RWPE2 (cell line): ENCODE measurements at places on chromosomes 4 and X.

- H3K27me3 ChIP-seq: no peaks in the 10 kb centered on the region
- peak within 1 kb of the TSS; percentile 43 for H3K4me3 ChIP-seq
- DNase-seq: no peak
- peaks cover 7% of the 10 kb centered on the region for H3K4me1 ChIP-seq
Observed at GRCh38 chr4:134201216-134202161, at the start of gene PABPC4L. PABPC4L (minus strand) TSS chr4:134201789; CDS start chr4:134201019, 770 bp downstream.

DNA sequence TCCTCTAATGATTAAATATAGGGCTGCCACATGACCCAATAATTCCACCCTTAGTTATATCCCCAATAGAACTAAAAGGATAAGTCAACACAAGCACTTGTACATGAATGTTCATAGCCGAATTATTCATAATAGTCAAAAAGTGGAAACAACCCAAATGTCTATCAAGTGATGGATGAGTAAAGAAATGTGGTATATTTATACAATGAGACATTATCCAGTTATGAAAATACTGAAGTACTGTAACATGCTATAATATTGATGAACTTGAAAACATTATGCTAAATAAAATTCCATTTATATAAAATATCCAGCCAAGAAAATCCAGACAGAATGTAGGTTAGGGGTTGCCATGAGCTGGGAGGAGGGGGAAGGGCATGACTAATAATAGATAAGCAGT is 436.7 kb upstream of the AADAT start:
- H3K36me3 ChIP-seq: no peaks in the 10 kb centered on the region
- DNase-seq: no peak
- no peaks in the 10 kb centered on the region for H3K27me3 ChIP-seq
- H3K4me3 ChIP-seq: no peak overlapping the region
- no peak overlapping the region for H3K27ac ChIP-seq
- no peaks in the 10 kb centered on the region for H3K4me1 ChIP-seq

DNA sequence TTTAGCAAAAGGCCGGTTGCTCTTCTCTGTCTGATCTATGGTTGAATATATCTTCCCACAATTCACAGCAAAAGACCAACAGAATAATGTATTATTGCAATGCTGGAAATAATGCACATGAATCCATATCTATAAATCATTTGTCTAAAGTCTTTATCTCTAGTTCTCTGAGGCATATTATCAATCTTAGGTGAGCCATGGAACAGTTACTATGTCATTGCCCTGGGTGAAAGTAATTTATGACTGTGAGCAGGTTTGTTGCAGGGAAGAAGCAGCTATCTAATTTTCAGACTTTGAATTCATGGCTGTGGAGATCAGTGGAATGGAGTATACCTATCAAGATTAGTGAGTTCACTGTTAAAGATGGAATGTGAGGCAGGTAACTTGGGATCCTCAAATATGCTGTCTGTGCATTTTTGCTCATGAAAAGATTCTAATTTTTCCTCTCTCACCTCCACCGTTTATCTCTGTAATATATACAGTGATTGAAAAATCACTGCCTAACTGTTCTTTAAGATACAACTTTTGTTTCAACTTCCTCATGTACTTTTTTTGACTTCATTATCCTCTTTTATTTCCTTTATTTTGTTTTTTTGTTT is 256.8 kb upstream of the ARSJ start:
- no peaks in the 10 kb centered on the region for H3K4me1 ChIP-seq
- DNase-seq: no peak
- no peaks in the 10 kb centered on the region for H3K27me3 ChIP-seq
- H3K4me3 ChIP-seq: no peak overlapping the region
- H3K36me3 ChIP-seq: no peaks in the 10 kb centered on the region

DNA sequence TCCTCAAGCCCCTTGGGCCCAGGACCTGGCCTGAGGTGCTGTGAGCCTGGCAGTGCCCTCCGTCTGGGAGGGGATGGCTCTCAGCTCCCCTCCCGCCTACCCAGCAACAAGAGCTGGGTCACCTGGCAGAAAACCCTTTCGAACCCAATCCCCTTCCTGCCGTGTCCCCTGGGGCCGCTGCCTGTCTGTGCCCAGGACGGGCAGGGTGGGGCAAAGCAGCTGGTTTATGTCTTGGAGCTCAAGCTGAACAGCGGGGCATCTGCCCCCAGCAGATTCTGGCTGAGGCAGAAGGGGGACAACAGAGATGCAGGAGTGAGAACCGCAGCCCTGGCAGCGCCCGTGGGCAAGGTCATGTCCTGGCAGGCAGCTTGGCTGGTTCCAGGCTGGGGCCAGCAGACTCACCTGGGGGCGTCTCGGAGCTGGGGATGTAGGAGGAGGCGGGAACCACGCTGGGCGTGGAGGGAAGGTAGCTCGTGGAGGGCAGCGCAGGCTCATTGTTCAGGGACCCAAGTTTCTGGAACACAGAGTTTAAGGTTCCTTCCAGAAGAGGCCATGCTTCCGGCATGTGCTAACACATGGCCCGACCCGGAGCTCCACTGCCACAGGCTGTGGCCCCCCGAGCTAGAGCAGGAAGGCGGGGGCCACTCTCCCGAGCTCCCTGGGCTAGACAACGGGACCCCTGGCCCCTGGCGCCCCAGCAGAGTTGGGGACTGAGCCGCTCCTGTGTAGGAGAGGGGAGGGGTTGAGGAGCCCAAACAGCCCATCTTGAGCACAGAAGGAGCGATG is 24.2 kb downstream of the NELFA start:
- no peak overlapping the region for H3K27ac ChIP-seq
- no peaks in the 10 kb centered on the region for H3K27me3 ChIP-seq
- no peaks in the 10 kb centered on the region for H3K4me1 ChIP-seq
- peaks cover 76% of the 10 kb centered on the region for H3K36me3 ChIP-seq
- DNase-seq: no peak

DNA sequence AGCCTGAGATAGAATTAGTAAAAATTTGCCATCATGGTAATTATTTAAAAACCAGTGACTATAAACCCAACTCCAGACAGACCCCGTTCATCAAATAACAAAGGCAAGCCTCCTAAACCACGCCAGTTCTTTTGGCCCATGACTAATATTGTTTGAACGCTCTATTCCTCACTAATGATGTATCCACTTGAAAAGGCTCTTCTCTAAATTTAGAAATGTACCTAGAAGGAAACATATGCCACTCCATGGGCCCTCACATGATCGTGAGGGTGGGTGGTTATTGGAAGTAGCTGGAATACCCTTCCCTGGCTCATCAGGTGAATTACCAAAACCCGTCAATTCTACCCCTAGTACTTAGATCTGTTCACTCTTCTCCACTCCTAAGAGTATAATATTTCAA is 249.2 kb downstream of the COL25A1 start:
- no peaks in the 10 kb centered on the region for H3K4me1 ChIP-seq
- no peaks in the 10 kb centered on the region for H3K27me3 ChIP-seq
- no peak overlapping the region for H3K27ac ChIP-seq

GRCh38 chrX:101287402-101287801 is 3.7 kb downstream of the TAF7L start:
- no peak for DNase-seq
- no peaks in the 10 kb centered on the region for H3K4me1 ChIP-seq
- no peaks in the 10 kb centered on the region for H3K27me3 ChIP-seq
- H3K4me3 ChIP-seq: no peak overlapping the region
- H3K27ac ChIP-seq: no peak overlapping the region

- H3K36me3 ChIP-seq: no peaks in the 10 kb centered on the region
- DNase-seq: no peak
- H3K27me3 ChIP-seq: no peaks in the 10 kb centered on the region
- H3K4me3 ChIP-seq: no peak overlapping the region
Observed at GRCh38 chrX:32533848-32534247, 677.5 kb downstream of the DMD start.
